ENCODE measurements at places on chromosomes 12 and 14. TPM values are rescaled to one million over a fixed set of nuclear protein-coding genes. Genes with fewer than 3 reads are reported as not detected.
A peak's percentile ranks its signal among the peaks of the same experiment; 100 is the strongest.

- no peak for DNase-seq
Observed at GRCh38 chr14:52318826-52319645, 4.9 kb downstream of the PTGER2 start.

GRCh38 chr14:94559638-94560290 is 1.5 kb upstream of the SERPINA4 start:
- DNase-seq, result no peak

- peak; percentile 4 for DNase-seq
Observed at GRCh38 chr12:30197392-30198057, 413.8 kb upstream of the TMTC1 start.

MSRB3 gene
- 33.8 TPM for total RNA-seq

RASAL1 gene
- total RNA-seq, result not detected

FGF6 gene
- total RNA-seq, result not detected

KCNMB4 gene
- 0.22 TPM for total RNA-seq

SLC8A3 gene
- total RNA-seq, result 0.60 TPM

CMKLR1 gene
- total RNA-seq, result under 0.01 TPM

All from lung microvascular endothelial cell (primary cell).